GM12891 (cell line): ENCODE measurements at places on chromosomes 1 and 21.

DNA sequence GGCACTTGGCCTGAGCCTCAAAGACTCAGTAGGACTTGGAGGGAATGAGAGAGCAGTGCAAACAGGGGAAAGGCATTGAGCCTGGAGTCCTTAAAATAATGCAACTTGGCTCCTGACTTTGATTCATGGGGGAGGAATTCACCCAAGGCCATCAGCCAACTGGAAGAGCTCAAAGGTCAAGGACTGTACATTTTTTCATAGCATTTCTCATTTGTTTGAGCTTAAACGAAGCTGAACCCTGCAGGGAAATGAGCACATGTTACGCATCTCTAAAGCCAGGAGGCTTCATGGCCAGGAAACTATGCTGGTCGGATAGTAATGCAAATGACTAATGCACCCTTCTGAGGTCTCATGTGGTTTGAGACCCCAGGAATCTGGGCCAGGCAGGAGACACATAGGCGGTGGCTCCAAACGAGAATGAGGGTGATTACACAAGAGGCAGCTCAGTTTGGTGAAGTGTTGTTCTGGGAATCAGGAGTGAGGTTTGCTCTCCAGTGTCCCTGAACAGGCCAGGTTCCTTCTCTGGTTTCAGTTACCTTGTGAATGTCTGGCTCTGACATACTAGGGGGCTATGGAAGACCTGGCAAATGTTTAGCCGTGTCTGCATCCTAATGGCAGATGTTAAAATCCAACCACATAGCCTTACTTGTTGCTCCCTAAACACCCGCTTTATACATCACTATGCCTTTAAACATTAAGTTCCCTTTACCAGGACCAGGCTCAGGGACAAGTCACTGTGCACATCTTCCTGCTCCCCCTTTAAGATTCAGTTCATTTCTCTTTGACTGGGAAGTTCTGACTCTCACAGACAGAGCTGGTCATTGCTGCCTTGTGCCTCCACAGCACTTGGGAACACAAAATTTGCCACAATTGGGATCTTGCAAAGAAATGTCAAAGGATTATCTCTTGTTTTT, 503.9 kb upstream of the USP24 start:
- no peak for DNase-seq

GRCh38 chr1:201605385-201606010, 66.6 kb downstream of the NAV1 start:
- DNase-seq, result no peak

DNA sequence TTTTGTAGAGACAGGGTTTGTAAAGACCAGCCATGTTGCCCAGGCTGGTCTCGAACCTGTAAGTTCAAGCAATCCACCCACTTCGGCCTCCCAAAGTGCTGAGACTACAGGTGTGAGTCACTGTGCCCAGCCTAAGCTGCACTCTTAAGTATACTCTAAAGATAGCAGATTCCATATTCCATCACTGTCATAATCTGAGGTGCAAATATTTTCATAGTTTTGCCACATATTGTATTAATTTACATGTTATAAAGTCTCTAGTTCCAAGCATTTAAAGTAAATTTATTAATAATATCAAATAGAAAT, 121.3 kb downstream of the HFM1 start:
- no peak for DNase-seq

GRCh38 chr1:183989078-183989577, 48.4 kb downstream of the COLGALT2 start:
- DNase-seq, result peak; percentile 14

GRCh38 chr1:115233598-115233997, 104.5 kb downstream of the NGF start:
- no peak for DNase-seq

GRCh38 chr1:207067665-207068064, 14.6 kb downstream of the PFKFB2 start:
- DNase-seq, result no peak

DNA sequence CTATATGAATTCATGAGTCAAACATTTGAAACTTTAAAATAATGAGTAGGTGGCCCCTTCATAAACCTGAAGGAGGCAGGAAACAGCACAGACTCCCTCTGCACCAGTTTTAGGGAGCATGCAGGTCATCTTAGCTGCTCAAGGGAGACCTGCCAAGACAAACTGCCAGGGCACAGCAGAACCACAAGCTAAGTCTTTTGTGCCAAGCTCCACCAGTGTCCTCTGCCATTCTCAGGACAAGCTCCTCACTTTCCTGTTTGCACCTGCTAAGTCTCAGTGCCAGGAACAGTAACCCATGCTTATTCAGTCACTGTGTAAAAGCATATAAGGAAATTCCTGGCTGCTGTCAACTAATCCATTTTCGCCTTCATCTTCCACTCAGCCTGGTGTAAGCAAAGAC, 368.9 kb downstream of the SEC16B start:
- no peak for DNase-seq

DNA sequence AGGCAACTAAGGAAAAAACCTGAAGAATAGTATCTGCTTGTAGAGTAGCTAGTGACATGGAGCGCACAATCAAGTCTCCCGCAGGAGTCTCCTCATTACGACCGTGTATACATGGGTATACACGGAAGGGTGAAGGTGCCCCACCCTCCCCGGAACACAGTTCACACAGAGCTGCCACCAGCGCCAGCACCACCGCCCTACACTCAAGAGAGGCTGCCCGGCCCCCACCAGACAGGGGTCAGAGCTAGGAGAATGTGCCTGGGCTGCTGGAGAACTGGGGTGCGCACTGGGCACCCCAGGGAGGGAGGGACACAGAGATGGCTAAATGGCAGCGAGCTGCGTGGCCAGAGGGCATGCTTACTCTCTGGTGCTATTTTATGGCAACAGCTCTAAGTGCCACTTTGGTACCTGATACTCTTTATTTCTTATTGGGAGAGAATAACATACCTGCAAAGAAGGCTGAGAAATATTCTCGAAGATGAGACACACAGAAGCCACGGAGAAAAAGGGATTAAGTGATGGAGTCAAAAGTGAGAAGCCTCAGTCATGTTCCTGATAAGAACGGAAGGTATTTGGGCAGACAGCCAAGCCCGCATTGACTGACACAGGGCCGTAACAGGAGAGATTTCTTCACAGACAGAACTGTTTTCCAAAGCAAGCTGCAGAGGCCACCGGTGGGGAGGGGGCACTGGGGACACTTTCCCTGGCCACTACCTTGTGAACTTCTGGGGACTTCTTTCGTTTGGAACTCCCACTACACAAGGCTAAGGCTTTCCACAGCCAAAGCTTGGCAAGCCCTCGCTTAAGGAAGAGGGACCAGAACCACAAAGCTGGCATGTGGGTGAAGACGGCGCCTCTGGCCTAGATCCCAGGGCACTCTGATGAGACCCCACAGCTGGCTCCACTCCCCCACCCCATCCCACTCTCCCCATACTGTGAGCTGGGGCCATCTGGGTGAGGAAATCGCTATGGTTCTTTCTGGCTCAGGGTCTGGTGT, 108.0 kb downstream of the PGBD5 start:
- no peak for DNase-seq

- no peak for DNase-seq
Observed at GRCh38 chr1:31497601-31498000, 78.7 kb upstream of the TINAGL1 start.

DNA sequence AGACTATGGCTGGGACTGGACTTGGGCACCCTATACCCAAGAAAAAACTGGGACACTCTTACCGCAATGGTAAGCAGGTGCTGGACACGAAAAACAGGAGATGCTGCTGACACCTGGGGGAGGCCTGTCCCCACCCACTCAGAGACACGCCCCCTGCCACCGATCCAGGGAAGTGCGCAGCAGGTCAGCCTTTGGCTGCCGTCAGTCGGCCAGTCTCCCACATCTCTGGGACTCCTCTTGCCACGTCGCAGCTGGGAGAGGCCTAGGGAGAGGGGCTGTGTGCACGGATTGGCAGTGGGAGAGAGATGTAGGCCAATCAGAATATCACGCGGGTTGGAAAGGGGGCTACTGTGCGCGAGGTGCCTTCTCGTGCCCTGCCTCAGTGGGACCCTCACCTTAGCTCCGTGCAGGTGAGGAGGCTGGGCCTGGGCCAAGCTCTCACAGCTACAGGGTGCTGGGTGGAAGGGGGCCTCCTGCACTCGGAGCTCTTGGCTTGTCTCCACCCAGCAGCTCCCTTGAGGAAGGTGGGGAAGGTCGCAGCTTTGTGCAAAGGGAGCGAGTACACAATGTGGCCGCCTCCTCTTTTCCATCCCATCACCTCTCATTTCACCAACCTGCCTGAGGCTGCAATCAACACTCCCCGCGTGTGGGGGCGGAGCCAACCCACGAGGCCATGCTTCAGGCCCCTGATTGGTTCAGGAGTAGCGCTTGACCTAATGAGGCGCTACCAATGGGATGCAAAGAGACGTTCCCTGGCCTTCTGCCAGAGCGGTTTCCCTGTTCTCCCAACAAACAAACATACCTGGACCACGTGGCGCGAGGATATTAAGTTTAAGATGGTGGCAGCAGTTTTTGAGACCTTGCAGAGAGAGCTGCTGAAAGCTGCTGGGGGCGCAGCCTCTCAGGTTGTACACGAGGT, 25.7 kb upstream of the LDLRAP1 start:
- DNase-seq, result no peak

- no peak for DNase-seq
Observed at GRCh38 chr1:59193443-59194093, 103.3 kb upstream of the FGGY start.

GRCh38 chr1:51570063-51570710, 46.7 kb upstream of the OSBPL9 start:
- no peak for DNase-seq
